ENCODE measurements at places on chromosomes 3 and 15.

DNA sequence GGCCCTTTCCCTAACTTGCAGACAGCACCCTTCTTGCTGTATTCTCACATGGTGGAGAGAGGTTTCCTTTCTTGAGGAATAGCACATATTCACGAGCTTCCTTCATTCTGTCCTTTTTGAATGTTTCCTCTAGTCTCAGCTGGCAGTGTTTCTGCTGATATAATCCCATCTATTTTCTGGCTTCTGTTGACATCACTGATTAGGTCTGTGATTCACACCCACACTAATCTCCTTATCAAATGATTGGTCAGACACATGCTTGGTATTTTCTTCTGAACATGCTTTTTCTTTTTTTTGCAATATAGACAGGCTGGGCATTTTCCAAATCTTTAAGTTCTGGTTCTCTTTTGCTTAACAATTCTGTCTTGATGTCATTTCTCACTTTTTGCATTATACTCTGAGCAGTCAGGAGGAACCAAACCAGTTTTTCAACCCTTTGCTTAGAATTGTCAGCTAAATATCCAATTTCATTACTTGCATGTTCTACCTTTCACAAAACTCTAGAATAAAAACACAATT, 65.4 kb downstream of the OXSM start:
- DNase-seq: no peak

- DNase-seq: no peak
These were observed 79.0 kb upstream of the SGO1 start for GRCh38 chr3:20264900-20265567.

- DNase-seq: no peak
These were observed 279.7 kb downstream of the LPP start for GRCh38 chr3:188433521-188434150.

- DNase-seq: no peak
These were observed 114.6 kb downstream of the SEMA5B start for GRCh38 chr3:122912772-122913538.

DNA sequence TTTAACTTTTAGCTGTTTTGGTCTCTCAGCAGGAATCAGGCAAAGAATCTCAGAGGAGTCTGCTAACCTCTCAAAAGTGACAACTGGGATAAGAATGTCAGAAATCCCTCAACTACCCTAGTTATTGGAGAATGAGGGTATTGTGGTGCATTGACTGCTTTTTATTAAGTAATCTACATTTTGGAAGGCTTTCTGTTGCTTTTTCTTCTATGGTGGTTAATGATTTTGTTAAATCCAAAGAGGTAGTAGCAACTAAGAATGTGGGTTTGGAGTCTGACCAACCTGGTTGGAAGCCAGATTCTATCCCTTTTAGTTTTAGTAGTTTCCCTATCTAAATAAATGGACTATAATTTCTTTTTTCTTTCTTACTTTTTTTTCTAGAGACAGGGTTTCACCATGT, 94.7 kb upstream of the RNF7 start:
- DNase-seq: no peak
